CD4-positive, alpha-beta T cell (primary cell): ENCODE measurements at places on chromosomes 5 and 9.

DNA sequence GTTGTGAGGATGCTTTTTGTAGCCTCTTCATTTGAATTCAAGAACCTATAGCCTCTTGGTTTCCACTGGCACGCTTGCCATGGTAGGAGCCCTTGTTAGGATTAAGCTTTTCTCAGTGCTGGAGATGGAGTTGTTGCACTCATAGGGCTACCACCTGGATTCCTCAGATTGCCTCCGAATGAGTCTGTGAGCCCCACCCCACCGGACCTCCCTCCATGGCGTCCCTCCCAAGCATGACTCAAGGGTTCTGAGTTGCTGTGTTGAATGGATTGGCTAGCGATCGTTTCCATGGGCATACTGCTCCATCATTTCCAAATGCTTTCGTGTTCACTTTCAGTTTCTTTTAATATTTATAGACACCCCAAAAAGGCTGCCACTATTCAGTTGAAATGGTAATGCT lies 69.9 kb downstream of the DAPK1 start:
- DNase-seq = no peak

GRCh38 chr5:93995126-93995621 lies 253.8 kb upstream of the POU5F2 start:
- no peak for DNase-seq

- DNase-seq = no peak
Observed at GRCh38 chr5:79802406-79802805, 112.8 kb downstream of the CMYA5 start.

DNA sequence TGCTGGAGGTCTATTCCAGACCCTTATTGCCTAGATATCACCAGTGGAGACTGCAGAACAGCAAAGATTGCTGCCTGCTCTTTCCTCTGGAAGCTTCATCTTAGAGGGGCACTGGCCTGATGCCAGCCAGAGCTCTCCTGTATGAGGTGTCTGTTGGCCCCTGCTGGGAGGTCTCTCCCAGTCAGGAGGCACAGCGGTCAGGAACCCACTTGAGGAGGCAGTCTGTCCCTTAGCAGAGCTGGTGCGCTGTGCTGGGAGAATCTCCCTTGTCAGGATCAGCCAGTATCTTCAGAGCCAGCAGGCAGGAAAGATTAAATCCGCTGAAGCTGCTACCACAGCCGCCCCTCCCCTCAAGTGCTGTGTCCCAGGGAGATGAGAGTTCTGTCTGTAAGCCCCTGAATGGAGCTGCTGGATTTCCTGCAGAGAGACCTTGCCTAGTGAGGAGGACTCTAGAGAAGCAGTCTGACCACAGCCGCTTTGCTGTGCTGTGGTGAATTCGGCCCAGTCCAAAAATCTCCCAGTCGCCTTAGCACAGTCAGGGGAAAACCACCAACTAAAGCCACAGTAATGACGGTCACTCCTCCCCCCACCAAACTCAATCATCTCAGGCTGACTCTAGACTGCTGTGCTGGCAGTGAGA lies 124.1 kb downstream of the JAKMIP2 start:
- no peak for DNase-seq

DNA sequence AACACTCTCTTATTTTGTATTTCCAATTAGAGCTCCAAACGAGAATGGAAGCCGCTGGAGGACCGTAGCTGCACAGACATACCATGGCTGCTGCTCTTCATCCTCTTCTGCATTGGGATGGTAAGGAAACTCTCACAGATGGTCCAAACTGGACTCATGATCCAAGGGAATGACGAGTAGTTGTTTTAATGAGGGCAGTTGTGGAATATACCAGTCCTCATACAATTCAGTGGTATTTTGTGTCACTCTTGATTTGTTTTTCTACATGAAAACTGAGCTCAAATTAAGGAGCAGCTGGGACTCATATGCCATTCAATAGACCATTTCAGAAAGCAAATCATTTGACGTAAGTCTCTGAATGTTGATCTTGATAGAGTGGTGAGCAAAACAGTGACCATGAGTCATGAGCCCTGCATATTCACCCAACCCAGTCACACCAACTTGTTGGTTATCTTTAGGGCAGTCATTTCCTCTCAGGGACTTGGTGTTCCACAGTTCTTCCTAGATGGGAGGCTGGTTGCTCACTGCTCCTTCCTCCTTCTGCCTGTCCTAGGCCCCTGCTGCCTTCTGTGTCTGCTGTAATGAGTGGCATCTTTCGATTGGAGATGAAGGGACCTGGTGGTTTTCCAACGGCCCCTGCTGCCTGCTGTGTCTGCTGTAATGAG lies 54.9 kb downstream of the SLC44A1 start:
- DNase-seq = no peak

DNA sequence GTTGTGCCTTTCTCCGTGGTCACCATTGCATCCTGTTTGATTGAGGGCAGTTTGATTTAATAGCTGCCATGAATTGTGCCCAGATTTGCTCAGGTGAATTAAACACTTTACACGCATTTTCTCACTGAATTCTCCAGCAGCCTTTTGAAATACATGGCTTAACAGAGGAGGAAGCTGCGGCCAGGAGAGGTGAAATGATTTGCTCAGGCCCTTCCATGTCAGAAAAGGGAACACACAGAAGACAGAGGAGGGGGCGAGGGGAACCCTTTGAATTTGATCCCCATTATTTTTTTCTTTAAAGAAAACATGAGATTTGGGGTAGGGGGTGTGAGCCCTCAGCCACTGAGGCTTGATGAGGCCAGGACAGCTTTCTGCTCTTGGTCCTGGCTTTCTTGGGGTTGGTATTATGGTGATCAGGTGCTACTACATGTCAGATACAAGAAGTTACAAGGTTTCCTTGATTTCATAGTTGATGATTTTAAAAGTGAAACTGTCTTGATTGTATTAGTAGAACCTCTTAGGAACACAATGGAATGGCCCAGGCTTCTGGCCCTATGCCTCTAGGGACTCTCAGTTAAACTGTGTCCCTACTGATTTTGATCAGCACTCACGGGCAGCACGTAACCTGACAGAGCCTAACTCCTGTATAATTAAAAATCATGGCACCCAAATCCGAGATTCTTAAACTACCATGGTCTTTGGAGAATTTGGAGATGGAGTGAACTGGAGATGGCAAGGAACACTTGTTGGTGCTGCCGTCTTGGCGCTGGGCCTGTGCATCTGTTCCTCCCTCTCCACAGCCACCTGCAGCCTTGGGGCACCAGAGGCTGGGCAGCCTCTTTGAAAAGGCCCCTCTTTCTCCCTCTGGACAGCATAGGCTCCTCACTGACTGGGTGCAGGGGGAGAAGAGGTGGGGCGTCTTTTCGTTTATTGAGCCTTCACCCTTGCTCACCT lies 107.9 kb downstream of the TRIO start:
- DNase-seq = no peak

DNA sequence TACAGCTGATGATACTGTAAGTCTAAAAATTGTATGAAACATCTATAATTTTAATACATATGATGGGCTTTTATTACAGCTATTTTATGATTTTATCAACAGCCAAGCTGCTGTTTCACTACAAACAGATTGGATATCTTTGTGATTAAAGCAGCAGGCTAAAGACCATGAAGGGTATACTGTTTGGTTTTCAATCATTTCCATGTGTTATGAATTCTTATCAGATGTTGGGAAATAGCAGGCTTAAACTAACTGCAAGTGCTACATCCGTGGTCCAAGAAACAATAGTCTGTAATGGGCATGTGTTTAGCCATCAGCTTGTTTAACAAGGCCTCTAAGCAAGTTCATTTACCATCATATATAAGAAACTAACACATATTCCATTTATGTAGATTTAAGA lies 107.5 kb downstream of the CWC27 start:
- no peak for DNase-seq

GRCh38 chr5:120738568-120738967 lies 274.5 kb downstream of the PRR16 start:
- no peak for DNase-seq

DNA sequence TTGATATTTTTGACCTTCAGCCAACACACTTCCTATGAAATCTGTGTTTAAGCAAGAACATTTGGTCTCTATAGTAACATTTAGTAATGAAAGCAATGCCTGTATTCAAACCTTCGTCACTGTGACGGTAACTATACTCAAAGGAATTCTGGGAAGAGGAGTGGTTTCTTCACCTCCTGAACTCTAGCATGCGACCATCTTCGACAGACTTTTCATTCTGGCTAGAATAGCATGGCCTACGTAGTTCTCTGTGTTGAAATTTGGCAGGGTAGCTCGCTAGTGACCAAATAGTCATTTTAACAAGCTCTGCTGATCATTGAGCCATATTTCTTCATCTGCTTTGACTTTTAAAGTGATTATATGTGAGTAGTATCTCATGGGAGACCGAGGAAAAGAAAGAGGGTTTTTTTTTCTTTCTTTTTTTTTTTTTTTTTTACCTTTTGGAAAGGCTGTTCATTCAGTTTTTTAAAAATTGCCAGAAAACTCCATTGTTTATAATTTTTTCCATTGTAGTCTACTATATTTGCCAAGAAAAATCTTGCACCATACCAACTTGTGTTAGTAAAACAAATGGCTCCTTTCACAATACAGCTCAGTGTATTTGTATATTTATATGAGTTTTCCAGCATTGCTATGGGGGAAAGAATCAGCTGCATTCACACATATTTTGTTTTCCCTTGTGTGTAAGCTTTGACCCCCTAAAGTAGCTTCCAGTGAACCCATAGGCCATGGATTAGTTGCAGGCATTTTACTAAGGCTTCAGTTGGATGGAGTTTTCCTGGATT lies 166.8 kb downstream of the NNT start:
- no peak for DNase-seq

DNA sequence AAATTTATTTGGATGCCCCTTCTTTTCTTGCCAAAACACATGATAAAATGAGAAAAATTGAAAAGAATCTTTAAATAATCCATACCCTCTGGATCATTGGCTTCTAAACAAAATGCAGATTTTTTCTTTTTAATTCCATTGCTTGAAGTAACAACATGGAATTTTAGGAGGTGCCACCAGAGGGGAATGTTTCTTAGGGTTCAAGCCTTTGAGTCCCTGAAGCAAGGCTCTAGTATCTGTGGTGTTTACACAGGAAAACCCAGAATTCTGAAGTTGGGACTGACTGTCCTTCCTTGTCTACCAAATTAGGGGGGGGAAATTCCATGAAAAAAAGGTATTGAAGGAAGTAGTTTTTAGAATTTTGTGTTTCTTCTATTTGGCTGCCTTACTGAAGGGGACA lies 69.4 kb downstream of the LMNB1 start:
- DNase-seq = no peak

DNA sequence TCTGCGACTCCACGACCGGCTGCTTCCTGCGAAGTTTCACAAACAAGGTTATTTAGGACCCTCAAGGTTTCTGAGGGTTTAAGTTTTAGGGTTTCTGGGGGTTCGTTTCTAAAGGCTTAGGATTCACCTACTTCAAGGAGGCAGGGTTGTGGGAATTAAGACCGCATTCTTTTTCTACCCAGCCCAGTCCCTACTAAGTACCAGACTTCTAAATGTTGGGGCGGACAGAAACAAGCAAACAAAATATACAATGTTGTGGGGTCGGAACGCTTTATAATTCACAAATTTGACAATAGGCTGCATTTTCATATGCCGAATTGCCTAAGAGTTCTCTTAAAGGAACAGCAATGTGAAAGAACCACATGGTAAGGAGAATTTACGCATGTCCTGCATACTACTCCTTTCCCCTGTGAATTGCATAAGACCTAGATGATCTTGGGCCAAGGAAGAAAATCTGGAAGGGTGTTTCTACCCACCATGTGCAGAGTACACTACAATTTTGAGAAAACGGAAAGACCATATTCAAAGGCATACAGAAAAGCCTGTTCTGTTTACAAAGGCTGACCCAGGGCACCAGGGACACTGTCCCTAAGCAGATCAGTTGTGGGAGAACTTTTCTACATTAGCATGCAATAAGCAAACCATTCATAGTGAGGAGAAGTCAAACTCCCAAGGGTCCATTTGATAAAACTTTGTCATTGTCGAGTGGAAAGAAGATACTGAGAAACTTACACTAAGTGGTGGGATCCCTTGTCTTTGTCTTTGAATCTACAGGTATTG lies 457.3 kb downstream of the RAB3C start:
- no peak for DNase-seq

DNA sequence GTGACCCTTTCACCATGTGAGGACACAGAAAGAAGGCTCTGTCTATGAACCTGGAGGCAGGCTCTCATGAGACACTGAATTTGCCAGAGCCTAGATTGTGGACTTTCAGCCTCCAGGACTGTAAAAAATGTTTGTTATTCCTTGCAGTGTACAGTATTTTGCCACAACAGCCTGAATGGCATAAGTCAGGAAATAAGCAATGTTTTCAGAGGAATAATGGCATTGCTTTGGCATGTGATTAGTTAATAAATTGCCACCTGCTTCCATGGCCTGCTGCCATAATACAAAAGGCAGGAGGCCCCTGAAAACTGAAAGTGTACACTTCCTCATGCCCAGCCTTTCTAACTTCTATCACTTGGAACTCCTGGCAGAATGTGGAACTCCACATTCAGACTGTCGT lies 408.1 kb downstream of the GADD45G start:
- no peak for DNase-seq

GRCh38 chr5:119411361-119412278 lies 40.7 kb upstream of the HSD17B4 start:
- DNase-seq = peak; percentile 11

DNA sequence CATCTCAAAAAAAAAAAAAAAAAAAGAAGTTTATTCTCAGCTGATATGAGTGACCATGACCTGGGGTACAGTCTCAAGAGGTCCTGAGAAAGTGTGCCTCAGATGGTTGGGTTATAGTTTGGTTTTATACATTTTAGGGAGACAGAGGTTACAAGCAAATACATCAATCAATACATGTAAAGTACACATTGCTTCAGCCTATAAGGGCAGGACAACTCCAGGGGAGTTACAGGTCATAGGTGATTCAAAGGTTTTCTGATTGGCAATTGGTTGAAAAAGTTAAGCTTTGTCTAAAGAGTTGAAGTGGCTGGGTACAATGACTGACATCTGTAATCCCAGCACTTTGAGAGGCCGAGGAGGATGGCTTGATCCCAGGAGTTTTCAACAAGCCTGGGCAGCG lies 2.3 kb upstream of the GMCL2 start:
- DNase-seq = no peak

- DNase-seq = no peak
Observed at GRCh38 chr5:920321-920720, 27.6 kb downstream of the TRIP13 start.
